ENCODE measurements at places on chromosomes 4 and X.

- DNase-seq: no peak
Observed at GRCh38 chr4:169272265-169272886, 1.6 kb upstream of the SH3RF1 start.

GRCh38 chrX:12868747-12869146 is 1.9 kb downstream of the TLR7 start:
- no peak for DNase-seq

GRCh38 chr4:56626963-56627362 is 54.1 kb downstream of the HOPX start:
- no peak for DNase-seq

GRCh38 chrX:17496407-17496806 is 121.4 kb downstream of the NHS start:
- DNase-seq: no peak

DNA sequence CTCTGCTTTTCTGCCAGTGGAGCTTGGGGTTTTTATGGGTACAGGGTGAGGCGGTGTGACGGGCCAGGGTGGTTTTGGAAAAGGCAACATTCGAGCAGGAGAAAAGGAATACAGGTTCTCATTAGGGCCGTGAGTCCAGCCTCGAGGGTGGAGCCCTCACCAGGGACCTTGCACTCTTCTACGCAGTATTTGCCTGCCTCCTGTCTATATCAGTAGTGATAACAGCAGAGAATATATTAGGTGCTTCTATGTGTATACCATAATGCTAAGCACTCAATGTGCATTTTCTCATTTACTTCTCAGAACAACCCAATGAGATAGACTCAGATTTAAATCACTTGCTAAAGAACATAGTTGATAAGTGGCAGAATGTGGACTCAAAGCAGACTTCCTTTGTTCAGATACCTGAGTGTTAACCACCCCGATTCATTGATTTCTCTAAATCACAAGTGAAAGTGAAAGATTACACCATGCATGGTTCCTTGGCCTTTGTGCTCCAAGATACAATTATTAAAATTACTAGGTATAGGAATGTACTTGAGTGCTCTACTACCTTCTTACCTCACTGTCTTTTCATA is 403.9 kb downstream of the PCDH7 start:
- DNase-seq: no peak

DNA sequence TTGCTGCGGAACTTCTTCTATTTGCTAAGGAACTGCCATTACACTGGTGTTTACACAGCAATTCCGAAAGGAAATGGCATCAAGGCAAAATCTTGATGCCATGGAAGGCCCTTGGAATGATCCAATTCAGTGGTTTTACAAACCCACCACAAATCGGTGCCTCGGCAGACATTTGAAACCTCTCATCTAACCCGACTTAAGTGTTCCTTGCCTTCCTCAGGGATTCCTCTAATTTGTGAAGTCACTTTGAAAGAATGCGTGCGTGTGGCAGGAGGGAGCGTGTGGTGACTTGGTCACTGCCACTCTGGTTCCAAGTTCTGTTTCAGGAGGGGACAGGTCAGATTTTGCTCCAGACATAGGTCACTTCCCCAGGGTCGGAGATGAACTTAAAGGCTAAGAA is 4.8 kb downstream of the NOP14 start:
- no peak for DNase-seq

DNA sequence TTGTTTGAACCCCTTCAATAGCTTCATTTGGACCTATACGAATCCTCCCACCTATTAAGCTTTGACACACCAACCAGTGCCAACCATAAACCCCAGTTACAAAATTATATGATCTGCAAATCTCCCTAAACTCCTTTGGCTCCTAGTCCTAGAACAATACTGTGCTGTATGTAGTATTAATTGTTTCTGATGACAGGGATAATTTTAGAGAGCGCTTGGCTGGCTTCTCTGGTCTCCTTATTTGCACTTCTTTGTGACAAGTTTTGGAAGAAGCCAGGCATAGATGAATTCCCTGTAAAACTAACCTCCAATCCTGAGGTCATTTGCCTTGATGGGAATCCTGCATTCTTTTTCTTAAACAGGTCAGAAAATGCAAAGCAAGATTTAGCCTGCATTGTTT is 433.0 kb downstream of the PPARGC1A start:
- no peak for DNase-seq

DNA sequence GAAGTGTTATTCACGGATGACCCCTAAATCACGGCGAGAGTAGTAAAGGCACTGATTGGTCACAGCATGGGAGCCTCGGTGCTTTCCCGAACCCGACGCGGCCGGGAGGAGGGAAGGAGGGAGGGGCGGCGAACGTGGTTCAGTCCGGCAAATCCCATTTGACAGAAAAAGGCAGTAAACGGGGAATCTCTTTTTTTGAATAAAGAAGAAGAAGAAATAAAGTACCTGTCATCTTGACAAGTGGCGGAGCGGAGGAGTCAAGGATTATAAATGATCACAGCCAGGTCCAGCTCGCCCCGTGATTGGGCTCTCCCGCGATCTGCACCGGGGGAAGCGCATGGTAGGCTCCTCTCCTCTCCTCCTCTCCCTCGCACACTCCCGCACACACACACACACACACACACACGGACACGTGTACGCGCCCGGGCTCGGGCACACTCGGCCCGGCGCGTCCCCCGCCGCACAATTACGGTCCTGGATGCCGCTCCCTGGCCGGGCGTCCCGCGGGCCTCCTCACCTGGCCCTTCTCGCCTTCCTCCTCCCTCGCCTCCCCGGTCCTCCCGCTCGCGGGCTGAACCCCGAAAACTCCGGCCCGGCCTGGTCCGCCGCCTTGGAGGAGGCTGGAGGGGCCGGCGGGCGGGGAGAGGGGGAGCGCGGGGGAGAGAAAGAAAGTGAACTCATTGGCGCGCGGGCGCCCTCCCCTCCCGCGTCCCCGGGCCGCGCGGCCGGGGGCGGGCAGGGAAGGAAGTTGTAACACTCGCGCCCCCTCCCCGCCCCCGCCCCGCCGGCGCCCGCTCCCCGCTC is 99.2 kb upstream of the TENM3 start:
- DNase-seq: no peak

DNA sequence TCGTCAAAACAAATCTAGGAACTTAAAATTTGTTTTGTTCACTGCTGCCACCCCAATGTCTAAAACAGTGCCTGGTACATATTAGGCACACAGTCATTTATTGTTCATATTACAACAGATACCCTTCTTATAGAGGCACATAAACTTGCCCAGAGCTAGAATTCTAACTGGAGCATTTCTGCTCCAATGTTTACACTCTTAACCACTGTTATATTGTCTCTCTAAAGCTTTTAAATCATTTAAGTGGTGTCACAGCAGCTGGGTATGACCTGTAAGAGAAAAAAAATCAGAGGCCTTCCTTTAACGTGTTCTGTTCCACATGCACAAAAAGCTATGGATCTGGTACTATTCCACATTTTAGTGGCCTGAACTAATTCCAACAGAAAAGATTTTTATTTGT is 3.0 kb downstream of the UBE2D3 start:
- no peak for DNase-seq
